GM04504 (cell line): ENCODE measurements at places on chromosomes 1 and 21.
A peak's percentile ranks its signal among the peaks of the same experiment; 100 is the strongest.

- no peak for DNase-seq
Measured at GRCh38 chr1:201026234-201026633, 2.7 kb upstream of the KIF21B start.

DNA sequence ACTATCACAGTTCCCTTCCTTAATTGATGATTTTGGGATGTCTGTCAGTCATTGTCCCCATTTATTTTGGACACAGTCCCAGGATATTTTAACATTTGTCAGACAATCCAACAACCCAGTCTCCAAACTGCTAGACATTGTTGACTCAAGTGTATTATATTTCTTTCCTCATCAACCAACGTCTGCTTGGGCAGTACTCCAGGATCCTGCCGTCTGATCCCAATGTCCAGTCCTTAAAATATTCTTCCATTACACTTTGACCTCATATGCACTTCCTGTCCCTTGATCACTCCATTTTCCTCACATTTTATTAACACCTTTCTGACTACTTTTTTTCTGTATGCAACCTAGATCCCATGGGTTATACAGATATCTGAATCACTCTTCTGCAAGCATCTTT lies 39.8 kb upstream of the KIAA0040 start:
- DNase-seq = no peak

GRCh38 chr1:182889997-182890396 lies 50.9 kb downstream of the DHX9 start:
- no peak for DNase-seq

- DNase-seq = no peak
Measured at GRCh38 chr21:29170944-29171343, 40.5 kb downstream of the MAP3K7CL start.

DNA sequence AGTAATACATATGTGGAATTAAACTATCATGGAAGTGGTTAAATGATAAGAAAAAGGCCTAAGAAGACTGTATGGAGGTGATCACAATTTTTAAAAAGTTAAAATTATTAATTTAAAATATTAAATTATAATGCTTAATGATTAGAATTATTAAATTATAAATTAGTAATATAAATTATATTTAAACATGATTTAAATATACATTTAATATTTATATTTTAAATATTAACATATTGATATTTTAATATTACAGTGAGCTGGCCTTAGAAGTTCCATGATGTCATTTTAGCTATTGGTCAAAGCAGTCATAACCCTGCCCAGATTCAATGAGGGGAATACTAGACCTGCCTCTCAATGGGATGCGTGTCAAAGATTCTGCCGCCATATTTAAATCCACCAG lies 281.2 kb downstream of the PRDM2 start:
- DNase-seq = no peak

- DNase-seq = no peak
Measured at GRCh38 chr1:68327414-68327813, 95.1 kb upstream of the WLS start.

DNA sequence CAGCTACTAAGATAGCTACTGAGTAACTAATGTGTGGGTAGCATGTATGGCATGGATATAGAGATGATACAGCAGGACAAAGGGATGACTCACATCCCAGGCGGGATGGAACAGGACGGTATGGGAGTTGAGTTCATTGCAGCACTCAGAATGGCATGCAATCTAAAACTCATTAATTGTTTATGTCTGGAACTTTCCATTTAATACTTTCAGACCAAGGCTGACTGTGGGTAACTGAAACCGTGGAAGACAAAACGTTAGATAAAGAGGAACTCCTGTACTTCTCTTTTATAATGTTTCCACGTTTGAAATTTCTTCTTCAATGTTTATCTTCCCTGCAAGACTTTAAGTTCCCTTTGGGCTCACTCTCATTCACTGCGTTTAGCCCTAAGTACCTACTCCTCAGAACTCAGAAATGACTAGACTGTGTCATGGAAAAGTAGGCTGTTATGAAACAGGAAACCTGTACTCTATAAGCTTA lies 151.9 kb downstream of the MAGI3 start:
- DNase-seq = no peak

DNA sequence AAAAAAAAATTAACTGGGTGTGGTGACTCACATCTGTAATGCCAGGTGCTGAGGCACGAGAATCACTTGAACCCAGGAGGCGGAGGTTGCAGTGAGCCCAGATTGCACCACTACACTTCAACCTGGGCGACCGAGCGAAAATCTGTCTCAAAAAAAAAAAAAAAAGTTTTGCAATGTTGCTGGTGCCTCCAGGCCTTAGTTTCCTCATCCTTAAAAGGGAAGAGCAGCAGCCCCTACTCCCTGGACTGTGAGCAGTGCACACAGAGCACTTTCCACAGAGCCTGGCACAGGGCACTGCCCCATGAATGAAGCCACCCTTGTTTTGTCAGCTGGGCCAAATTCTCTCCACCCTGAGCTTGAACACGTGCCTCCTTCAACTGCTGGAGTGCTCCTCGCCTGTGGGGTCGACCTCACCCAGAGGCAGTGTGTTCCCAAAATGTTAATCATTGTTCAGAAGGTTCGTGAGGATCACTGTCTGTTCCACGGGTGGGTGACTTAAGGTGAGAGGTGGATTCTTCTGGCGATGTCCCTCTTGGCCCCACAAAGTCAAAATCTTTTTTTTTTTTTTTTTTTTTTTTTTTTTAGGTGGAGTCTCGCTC lies 152.1 kb upstream of the TMEM51 start:
- no peak for DNase-seq

DNA sequence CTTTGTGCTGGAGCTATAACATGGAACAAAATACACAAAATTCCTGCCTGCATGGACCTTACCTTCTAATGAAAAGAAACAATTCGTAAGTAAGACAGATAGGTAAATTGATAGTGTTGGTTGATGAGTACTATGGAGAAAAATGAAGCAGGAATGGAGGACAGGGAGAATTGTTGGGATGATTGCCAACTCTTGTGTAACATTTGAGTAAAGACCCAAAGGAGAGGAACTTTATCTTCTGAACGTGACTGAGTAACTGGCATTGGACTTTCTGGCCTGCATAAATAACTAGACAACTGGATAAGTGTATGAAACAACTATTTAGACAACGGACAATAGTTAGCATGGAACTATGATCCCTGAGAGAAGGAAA lies 6.8 kb upstream of the EFCAB14 start:
- DNase-seq = no peak

GRCh38 chr1:43990271-43991199 lies 864 bp upstream of the CCDC24 start:
- no peak for DNase-seq

DNA sequence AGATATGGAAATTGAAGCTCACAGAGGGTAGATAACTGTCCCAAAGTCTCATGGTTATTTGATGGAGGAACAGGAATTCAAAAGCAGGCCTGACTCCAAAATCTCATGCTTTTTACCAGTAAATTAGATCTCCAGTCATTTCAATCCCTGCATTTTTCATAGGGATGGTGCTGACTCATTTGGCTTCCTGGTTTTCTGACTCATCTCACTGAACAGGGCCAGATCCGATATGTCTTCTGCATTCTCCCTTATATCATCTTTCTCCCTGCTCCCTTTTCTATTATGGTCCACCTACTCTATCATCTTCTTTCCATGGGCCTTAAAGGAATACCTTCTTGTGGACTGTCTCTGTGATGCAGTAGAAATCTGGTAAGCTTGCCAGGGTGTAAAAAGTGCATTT lies 187.2 kb downstream of the FGGY start:
- DNase-seq = peak; percentile 86
